T-cell (primary cell): ENCODE measurements at places on chromosomes 4 and X. TPM values are rescaled to one million over a fixed set of nuclear protein-coding genes. Genes with fewer than 3 reads are reported as not detected.

DNA sequence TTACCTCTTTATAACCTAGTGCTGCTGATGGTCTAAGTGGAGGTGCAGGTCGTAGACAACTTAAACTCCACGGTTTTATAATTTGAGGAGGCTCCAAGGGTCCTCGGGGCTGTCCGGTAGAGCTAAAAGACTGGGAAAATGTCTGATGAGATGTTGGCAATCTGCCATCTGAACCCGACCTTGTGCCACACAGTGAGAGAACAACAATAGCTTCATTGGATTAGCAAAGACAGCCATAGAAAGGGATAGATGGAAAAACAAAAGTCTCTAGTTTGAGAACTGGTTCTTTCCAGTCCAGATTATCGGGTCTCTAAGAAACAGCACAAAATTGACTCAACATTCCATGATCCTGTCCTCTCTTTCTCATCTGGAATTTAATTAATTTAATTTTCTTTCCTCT is 31.6 kb downstream of the CD40LG start:
- DNase-seq, result no peak

- DNase-seq, result no peak
Observed at GRCh38 chr4:73753215-73753614, 12.8 kb downstream of the CXCL8 start.

NAA11 gene
- total RNA-seq, result not detected

- DNase-seq, result peak; percentile 36
Observed at GRCh38 chr4:8176547-8177399, 18.2 kb upstream of the ABLIM2 start.

DNA sequence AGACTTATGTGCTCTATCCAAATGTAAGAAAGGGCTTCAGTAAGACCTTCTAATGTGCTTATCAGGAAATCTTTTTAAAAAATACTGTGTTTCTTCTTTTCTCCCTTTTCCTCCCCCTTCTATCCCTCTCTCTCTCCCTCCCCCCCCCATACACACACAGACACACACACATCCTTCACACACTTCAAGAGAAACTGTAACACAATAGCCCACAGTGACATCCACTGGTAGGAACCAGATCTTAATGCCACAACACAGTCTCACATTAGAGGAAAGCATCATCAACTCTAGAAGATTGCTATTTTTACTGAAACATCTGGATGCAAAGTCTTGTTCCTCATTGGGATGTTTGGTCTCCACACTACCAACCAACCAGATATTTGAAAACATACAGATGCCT is 4.6 kb downstream of the PCDH19 start:
- no peak for DNase-seq

DNA sequence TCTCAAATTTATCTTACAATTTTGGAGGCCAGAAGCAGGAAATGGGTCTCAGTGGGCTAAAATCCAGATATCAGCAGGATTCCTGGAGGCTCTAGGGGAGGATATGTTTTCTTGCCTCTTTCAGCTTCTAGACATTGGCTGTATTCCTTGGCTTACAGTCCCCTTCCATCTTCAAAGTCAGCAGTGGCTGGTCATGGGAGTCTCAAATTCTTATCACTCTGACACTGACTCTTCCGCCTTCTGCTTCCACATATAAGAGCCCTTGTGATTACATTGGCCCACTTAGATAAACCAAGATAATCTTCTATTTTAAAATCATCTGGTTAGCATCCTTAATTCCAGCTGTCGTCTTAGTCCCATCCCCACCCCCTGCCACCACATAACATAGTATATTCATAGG is 113.0 kb downstream of the PCDH7 start:
- DNase-seq, result no peak

ADRA2C gene
- total RNA-seq, result 0.16 TPM

GRCh38 chr4:177302371-177303100 is 7.1 kb upstream of the NEIL3 start:
- no peak for DNase-seq

GRCh38 chr4:40337051-40337450 is 1.9 kb downstream of the CHRNA9 start:
- DNase-seq, result no peak

HERC5 gene
- total RNA-seq, result 10.3 TPM

GRCh38 chr4:112808001-112808400 is 171.1 kb downstream of the LARP7 start:
- DNase-seq, result no peak

DNA sequence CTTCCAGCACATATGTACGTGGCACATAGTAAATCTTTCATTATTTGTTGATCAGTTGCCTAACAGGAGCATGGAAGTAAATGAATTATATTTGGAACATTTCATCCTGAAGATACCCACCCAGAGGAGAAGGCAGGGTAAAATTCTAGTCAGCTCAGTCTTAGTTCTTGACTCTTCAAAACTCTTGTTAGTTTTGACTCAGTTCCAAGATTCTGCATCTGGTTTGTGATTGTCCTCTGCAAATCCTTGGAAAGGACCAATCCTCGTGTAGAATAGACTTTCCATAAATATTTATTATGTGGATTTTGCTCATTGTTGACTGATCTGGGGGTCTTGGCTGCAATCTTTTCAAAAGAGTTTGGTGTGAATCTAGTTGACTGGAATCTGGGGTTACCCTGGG is 257.5 kb upstream of the FAT1 start:
- no peak for DNase-seq

GRCh38 chrX:153460826-153461225 is 9.6 kb downstream of the HAUS7 start:
- peak; percentile 59 for DNase-seq

DNA sequence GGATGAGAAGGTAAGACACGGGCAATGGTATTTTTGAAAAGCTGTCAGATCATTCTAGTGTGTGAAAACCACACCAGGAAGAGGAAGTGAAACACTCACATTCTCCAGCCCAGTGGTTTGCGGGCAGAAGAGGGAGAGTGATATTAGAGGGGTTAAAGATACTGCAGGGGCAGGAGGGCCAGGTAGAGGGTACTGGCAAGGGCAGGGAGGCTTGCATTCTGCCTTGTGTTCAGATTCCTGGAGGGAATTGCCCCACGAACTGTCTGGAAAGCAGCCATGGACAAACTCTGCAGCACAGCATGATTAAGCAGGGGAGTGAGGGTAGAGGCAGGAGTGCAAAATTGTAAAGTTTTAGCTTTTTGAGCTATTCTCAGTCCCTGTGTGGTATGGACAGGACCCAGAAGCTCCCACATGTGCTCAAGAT is 30.9 kb downstream of the NIPAL1 start:
- peak; percentile 21 for DNase-seq

DNA sequence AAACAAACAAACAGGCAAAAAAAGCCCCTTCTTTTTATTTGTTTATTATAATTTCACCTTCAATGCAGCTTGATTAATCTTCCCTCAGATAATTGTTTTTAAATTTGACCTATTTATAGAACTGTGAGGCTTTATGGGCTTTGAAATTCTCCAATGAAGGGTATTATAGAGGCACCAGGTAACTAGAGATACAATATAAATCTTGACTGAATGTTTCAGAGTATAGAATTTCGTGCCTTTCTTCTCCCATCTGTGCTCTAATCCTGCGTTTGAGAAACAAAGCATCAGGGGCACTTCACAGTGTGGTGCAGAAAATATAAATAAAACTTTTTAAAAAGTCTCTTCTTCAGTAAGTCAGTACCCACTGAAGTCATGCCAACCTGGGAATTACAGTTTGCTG is 120.9 kb downstream of the ANKRD50 start:
- DNase-seq, result no peak

DNA sequence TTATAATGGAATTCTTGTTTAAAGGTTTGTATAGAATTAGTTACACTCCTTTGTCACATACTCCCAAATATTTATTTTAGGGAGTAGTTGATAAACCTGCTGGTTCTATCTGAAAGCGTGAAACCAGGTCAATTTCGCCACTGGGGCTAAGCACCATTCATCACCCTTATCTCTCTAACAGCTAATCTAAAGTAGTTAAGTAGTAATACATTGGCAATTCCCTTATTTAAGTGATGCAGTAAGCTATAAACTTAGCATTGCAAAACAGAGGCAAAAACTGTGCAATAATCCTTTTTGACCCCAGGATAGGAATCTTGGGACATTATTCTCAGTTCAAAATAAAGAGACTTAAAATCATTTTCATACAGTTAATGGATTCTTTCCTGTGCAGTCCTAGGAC is 33.7 kb upstream of the PTPN13 start:
- no peak for DNase-seq

DNAAF6 gene
- not detected for total RNA-seq

GRCh38 chr4:159046683-159047082 is 56.2 kb upstream of the RAPGEF2 start:
- DNase-seq, result no peak

- DNase-seq, result no peak
Observed at GRCh38 chrX:3521396-3521795, 174.9 kb upstream of the MXRA5 start.

DNA sequence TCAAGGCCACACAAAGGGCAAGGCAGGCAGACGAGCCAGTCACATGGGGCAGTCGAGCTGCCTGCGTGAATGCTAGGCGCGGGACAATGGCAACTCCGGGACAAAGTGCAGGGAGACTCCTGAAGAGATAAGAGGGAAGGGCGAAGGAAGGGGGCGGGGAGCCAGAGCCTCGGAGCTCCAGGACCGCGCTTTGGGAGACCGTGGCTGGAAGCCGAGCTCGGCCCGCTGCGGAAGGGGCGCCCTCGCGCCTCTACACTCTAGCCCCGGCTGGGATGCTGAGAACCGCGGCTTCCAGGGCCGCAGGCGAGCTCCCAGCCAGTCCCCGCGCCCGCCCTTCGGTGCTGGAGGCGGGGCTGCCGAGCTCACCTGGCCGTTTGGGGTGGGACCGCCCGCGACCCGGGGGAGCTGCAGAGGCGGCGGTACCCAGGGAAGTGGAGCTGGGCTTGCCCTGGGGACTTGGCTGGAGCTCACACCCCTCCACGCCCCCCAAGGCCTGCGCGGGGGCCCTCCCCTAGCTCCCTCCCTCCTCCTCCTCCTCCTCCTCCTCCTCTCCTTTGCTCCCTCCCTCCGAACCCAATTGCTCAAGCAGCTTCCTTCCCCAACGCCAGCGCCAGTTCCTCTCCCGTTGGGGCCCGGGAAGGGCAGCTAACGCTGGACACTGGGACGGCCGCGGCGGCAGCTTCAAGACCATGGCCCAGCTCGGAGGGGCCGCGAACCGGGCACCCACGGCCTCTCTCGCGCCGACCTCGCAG is at the start of gene SOWAHD:
Gene SOWAHD, plus strand, starts transcription at position 610 of the 752 bp plus-strand sequence. Its CDS starts 80 bp downstream, at position 690.
- peak; percentile 17 for DNase-seq

GRCh38 chrX:26373829-26374228 is 157.9 kb downstream of the MAGEB5 start:
- no peak for DNase-seq

DNA sequence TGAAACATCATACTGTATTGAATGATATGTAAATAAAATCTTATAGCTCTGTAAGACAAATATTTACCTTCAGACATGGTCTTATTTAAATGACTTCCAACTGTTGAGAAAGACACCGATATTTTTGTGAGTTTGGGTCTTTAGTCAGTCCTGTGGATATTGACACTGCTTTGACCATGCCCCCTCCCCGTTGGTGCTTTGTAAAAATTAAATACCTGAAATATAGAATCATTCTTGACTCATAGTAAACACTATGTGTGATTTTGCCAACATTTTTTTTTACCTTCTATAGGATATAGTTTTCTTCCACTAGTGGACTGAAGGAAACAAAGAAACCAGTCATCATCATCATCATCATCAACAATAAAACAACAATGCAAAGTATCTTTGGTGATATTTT is 114.3 kb upstream of the HS3ST1 start:
- DNase-seq, result no peak

C1QTNF7 gene
- total RNA-seq, result not detected

IGBP1 gene
- 61.2 TPM for total RNA-seq

DNA sequence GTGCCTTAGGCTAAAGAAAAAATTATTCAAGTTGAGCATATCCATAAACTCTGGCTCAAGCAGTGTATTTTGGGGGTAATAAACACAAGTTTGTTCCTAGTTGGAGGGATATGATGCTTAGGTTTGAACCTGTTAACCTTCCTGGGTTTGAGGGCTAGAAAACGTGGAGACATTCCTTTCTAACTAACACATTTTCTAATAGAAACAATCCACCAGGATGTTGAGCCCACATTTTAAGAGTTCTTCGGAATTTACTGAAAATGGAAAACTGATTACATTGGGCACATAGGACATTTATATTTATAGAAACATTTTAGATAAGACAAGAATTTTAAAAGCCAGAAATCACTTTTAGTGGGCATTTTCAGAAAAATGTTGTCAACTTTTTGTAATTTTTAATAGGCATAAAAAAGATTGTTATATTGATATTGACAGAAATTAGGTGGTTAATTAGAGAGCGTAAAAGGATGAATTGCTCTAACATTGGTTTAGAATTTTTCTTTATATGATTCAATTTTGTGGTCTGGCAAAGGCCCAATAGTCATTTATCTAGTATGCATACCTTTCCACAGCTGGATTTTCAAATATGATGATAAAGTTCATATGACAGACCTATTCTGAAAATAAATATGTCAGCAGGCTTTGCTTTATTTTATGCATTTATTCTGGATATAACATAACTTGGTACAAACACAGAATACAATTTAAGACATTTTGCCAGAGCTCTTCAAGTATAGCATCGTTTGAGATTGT is 49.2 kb downstream of the CEP44 start:
- DNase-seq, result no peak
